ENCODE measurements at places on chromosomes 1 and 21. TPM values are rescaled to one million over a fixed set of nuclear protein-coding genes. Genes with fewer than 3 reads are reported as not detected.

DNA sequence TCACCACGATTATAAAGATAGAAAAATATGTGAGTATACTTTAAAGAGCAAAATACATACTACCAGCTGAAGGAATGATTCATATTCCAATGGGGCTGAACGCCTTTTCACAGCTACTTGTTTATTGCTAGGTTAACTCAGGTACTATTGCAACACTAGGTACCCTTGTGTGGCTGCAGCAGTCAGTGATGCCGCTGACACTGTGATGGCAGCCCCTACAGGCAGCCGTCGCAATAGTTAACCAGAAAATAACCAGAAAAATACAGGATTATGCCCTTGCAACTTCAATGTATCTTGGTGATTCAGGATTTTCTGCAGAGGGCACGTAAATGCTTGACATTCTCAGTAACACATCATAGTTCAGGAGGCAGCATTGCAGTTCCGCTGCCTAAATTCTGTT is 1.6 kb upstream of the MARK1 start:
- H3K36me3 ChIP-seq: no peaks in the 10 kb centered on the region
- peaks cover 11% of the 10 kb centered on the region for H3K4me1 ChIP-seq
- DNase-seq: peak; percentile 28

DNA sequence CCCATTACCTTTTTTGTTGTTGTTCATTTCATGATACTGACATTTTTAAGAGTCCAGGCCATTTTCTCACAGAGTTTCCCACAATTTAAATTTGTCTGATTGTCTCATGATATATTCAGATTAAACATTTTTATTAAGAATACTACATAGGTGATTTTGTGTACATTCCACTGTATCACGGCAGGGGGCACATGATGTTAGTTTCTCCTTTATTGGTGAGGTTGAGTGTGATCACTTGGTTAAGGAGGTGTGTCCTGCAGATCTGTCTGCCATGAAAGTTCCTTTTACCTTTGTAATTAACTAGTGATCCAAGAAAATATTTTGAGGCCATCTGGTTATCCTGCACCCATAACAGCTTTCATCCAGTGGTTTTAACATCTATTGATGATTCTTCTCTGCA is 11.8 kb downstream of the RTCA start:
- H3K27me3 ChIP-seq: no peaks in the 10 kb centered on the region
- no peak overlapping the region for H3K4me3 ChIP-seq
- no peak overlapping the region for H3K27ac ChIP-seq
- H3K36me3 ChIP-seq: peaks cover 93% of the 10 kb centered on the region

- H3K4me1 ChIP-seq: no peaks in the 10 kb centered on the region
- H3K36me3 ChIP-seq: no peaks in the 10 kb centered on the region
- H3K27ac ChIP-seq: no peak overlapping the region
- H3K4me3 ChIP-seq: no peak overlapping the region
Measured at GRCh38 chr21:27391990-27392389, 425.1 kb upstream of the ADAMTS5 start.

- peaks cover 6% of the 10 kb centered on the region for H3K36me3 ChIP-seq
- H3K27ac ChIP-seq: no peak overlapping the region
- H3K27me3 ChIP-seq: peaks cover 8% of the 10 kb centered on the region
- no peak overlapping the region for H3K4me3 ChIP-seq
Measured at GRCh38 chr1:21672478-21673276, 3.5 kb upstream of the RAP1GAP start.

- peak; percentile 59 for DNase-seq
- no peaks in the 10 kb centered on the region for H3K4me1 ChIP-seq
- H3K27ac ChIP-seq: no peak within 1 kb of the TSS
- H3K4me3 ChIP-seq: no peak within 1 kb of the TSS
Measured at GRCh38 chr1:27341525-27342252, at the start of gene SYTL1. Gene SYTL1 (plus strand): TSS chr1:27342022. CDS start chr1:27345335, 3,313 bp downstream.

DNA sequence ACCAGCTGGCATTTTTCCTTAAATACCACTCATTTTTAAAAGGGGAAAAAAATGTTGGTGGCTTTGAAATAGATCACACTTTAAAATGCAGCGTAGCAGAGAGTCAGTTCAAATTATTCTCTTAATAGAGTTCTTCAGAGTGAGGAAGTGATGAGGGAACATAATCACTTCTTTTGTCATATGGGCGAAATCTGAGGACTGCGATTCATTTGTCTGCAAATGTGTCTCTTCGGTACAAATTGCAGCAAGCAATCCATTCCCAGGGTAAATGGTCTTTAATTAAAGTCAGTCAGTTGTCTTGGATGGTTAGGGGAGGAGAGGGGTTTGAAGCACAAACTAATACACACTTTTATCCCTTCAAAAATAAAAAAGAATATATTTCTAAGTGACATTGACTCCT is 86.0 kb upstream of the SELENON start:
- H3K36me3 ChIP-seq: no peaks in the 10 kb centered on the region
- no peak for DNase-seq
- H3K27ac ChIP-seq: no peak overlapping the region
- no peak overlapping the region for H3K4me3 ChIP-seq
- no peaks in the 10 kb centered on the region for H3K27me3 ChIP-seq

- no peak overlapping the region for H3K27ac ChIP-seq
- no peak overlapping the region for H3K4me3 ChIP-seq
- H3K27me3 ChIP-seq: no peaks in the 10 kb centered on the region
- peaks cover 26% of the 10 kb centered on the region for H3K36me3 ChIP-seq
- no peaks in the 10 kb centered on the region for H3K4me1 ChIP-seq
Measured at GRCh38 chr1:11952455-11953109, 18.1 kb downstream of the PLOD1 start.

ATP6V1G3 gene
- not detected for polyA plus RNA-seq

FLG2 gene
- not detected for polyA plus RNA-seq

FAM43B gene
- not detected for polyA plus RNA-seq

MAEL gene
- polyA plus RNA-seq: not detected

FABP3 gene
- polyA plus RNA-seq: 0.08 TPM

SYT14 gene
- 1.8 TPM for polyA plus RNA-seq

GPR3 gene
- 6.0 TPM for polyA plus RNA-seq
